ENCODE measurements at places on chromosomes 16 and 17.
A peak's percentile ranks its signal among the peaks of the same experiment; 100 is the strongest.

GRCh38 chr17:73240561-73240960 is 21.1 kb downstream of the CPSF4L start:
- DNase-seq, result no peak

GRCh38 chr16:86732621-86733295 is 154.4 kb downstream of the FOXL1 start:
- DNase-seq, result no peak

DNA sequence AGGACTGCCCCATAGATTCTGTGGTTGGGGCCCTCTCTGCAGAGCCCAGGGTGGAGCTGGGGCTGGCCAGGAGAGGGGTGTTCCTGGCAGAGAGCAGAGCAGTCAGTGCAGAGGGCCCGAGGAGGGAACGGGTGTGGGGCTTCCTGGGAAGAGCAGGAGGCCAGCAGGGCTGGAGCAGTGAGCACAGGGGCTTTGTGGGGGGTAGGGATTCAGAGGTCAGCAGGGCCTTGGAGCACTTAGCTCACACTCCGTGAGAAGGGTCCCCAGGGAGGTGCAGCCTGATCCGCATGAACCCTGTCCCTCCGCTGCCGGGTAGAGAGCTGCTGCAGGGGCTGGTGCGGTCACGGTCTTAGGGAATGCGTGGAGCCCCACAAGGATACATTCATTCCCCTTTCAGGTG is 113.0 kb upstream of the CIBAR2 start:
- DNase-seq, result no peak

DNA sequence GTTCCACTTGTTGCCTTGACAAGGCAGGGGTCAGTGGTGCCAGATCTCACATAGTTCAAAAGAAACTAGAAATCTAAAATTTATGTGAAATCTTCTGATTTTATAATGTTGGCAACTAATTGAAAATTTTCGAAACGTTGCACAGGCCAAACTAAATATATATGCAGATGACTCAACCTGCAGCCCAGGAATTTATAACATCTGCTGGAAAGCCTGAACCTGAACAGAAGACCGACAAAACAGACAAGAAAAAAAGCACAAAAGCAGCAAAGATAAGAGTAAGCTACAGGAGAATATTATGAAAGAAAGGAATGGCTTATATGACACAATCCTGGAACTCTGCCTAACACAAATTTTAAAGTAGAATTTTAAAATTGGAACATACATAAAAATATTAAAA is 207.6 kb downstream of the CEP112 start:
- no peak for DNase-seq

DNA sequence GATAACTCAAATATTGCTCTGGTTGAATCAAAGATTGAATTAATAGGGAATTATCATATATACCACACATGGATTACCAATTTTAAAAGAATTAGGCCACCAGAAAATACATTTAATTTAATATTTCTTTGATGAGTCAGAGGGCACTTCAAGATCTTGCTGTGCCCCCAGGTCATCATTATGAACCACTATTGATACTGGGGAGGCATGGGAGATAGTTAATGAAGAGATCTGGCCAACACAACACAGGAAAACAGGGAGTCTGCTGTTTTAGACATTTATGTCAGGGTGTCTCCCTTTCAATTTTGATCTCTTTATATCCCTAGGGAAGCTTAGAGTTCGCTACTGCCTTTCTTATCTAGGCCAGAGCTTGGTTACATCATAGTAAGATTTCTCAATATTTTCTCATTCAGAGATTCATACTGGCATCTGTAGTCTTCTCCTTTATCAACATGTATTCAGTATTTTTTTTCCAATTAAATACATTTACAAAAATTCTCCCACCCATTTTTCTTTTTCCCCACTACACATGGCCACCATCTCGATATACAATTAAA is 158.3 kb upstream of the ZFHX3 start:
- DNase-seq, result no peak

DNA sequence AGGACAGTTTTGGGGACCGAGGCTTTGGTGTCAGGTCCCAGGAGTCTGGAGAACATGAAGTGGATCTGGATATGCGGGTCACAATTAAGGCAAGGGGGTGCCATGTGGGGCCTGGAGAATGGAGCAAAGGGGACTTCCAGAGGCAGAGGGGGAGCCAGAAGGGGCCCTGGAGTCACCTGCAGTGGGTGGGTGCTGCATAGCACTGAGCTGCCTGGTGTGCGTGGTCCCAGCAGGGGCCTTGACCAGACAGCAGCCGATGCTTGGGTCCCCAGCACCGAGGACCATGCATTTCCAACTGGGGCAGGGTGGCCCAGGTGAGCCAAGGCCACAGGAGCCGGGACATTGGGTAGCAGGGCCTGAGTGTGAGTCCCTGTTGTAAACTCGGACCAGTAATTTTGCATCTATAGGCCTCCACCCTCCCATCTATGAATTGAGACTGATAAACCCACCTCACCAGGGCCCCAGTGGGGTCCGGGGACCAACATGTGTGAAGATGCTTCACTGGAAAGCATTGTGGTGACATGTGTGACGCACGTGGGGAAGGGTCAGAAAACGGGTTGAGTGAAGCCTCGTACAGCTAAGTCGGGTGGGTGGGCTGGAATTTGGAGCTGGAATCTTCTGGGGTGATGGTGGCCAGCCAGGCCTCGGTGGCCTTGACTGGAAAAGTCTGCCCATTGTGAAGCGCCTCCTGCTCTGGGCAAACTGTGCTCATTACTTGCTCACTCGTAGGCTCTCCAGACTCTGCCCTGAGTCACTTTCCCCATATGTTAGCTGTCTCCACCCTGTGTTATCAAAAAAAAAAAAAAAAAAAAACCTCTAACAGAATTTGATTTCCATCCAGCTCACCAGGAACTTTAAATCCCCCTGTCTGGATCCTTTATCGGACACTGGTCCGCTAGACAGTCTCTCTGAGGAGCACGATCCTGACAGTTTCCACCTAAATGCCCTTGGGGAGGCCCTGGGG is 90.5 kb upstream of the ZNF469 start:
- DNase-seq, result no peak

GRCh38 chr17:28317966-28318758 is 838 bp upstream of the TMEM97 start:
- DNase-seq, result no peak

DNA sequence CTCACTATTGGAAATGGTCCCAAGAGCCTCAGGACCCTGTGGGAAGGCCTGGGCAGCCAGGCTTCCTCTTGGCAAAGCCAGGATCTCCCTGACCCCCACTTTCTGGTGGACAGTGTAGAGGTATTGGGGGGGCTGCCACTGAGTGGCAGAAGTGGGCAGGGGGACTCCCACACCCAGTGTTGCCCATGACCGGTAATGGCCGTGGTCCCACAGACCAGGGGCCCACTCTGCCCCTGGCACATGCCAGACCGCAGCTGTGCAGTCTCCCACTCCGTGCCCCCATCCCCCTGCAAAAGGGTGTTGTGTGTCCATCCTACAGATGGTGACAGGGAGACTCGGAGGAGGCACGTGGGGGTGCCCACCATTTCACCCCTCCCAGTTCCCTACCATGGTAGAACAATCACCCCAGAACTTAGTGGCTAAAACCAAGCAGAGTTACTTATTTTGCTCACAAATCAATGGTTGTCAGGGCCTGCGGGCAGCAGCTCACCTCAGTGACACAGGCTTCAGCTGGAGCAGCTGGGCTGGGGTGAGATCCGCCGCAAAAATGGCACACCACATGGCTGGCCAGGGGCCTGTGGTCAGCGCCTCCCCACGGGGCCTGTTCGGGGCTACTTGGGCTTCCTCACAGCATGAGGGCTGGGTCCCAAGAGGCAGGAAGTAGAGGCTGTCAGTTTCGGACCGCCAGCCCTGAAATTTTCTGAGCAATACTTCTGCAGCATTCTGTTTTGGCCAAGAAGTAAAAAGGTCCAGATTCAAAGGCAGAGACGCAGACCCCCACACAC is 59.0 kb upstream of the ZNF469 start:
- DNase-seq, result no peak

DNA sequence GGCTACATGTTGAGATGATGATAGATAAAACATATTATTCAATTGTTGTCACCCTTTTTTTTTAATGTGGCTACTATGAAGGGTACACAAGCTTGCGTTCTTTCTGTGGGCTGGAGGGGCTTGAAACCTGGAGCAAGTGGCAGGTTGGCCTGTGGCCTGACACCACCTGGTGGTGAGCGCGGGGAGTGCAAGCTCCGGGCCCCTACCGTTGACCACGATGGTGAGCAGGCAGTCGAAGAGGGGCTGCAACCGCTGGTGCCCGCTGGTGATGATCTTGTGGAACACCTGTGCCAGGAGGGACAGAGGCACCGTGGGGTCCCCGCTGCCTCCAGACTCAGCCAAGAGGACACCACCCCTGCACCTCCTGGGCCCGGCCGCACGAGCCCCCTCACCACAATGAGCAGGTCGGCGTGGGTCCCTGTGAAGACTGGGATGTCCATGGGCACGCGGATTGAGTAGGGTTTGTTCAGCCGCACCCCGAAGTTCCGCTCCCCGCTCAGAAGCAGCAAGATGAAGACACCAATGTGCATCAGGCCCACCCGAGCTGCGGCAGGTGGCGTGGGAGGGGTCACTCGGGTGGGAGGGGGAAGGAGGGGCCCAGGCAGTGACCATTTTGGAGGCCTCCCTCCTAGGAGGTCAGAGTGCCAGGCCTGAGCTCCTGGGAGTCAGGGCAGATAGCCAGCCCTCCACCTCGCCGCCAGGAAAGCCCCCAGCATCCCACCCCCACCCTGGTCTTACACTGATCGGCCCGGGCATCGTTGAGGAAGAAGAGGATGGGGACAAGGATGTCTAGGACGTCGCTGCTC is 14.4 kb downstream of the HID1 start:
- DNase-seq, result peak; percentile 62

GRCh38 chr16:7026639-7027038 is 306.0 kb upstream of the RBFOX1 start:
- no peak for DNase-seq

DNA sequence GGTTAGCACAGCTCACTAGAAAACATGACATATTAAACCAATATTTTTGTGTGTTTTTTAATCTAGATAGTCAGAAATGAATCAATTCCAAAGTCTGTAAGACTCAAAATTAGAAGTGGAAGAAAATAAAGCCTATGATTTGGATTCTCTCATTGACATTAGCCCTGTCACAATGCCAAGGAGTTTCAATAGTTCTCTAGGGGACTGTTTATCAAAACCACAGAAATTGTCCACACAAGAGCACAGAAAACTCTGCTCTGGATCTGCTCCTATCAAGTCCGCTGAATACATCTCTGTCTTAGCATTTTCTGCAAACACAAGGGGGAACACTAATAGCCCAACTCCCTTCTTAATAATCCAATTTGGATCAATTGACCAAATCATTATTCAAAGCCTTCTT is 152.0 kb downstream of the HS3ST3B1 start:
- DNase-seq, result no peak

- no peak for DNase-seq
Observed at GRCh38 chr16:4947722-4948503, 10.2 kb upstream of the SEC14L5 start.

DNA sequence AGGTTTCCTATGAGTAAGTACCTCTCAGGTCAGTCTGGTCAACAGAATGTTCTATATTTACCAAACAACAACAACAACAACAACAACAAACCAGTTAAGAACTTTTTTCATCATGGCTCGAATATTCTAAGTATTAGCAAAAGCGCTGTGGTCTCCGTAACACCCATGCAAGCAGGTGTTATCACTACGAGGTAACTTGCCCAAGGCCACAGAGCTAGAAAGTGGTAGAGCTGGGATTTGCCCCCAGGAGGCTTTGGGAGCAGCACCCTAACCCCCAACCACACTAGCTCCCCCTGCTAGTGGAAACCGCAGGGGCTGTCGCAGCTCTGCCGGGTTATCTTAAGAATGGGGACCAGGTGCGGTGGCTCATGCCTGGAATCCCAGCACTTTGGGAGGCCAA is 23.9 kb upstream of the C16orf74 start:
- no peak for DNase-seq

- DNase-seq, result no peak
Observed at GRCh38 chr16:65154321-65154720, 32.5 kb upstream of the CDH11 start.

- peak; percentile 48 for DNase-seq
Observed at GRCh38 chr16:88703486-88704309, 2.5 kb downstream of the RNF166 start.

- no peak for DNase-seq
Observed at GRCh38 chr17:6374271-6374691, 60.6 kb downstream of the AIPL1 start.

GRCh38 chr17:1959871-1960544 is 65.1 kb downstream of the RTN4RL1 start:
- no peak for DNase-seq

GRCh38 chr17:2068031-2068518 is 13.2 kb downstream of the HIC1 start:
- no peak for DNase-seq

- DNase-seq, result no peak
Observed at GRCh38 chr17:1186214-1186820, 6.5 kb upstream of the ABR start.

DNA sequence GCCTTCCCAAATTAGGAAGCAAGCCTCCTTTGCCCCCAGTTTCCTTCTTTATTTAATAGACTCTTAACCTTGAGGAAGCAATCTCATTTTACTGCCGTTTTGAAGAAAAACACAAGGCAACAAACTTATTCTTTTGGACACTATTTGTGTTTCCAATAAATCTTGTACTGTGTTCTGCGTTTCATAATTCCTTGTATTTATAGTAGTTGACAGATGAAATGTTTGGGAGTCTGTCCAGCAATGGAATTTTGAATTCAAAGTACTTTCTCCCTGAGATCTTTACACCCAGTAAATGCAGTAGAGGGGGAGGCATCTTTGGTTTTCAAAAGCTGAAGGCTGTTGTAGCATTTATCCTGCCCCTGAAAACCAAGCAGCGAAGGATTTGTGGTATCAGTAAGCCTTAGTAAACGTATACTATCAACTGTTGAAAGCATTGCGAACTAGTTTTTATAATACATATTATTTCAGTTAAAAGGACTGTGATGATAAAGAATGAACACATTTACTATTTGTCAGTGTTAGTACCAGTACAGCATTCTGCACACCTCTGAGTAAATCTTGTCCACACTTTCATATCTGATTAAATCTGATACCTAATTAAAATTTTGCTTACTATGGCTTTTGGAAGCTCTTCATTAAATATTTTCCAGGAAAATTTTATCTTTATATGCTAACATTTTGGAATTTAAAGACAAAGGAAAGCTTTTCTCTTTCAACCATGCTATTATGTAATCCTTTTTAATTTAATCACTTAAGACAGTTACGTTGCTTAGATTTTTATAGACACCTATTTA is 83.1 kb downstream of the TNRC6C start:
- DNase-seq, result no peak

DNA sequence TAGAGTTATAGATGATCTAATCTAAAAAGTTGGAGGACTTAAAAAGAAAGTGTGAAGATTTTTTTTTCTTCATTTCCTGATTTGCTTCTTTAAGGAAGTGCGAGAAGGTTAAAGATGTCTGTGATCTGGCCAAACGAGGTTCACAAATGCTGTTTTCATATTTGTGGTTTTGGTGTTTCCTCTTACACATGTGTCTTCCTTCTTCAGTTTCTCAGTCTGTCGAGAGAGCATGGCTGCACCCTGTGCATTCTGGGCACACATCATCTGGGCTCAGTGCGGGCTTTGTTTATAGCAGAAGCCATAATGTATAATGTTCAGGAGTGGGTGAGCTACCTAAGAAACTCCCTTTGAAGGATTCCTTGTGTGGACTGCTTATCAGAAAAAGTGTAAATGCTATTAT is 260.4 kb upstream of the TBX2 start:
- DNase-seq, result peak; percentile 14

- DNase-seq, result no peak
Observed at GRCh38 chr17:1170739-1171138, 9.0 kb downstream of the ABR start.

- DNase-seq, result no peak
Observed at GRCh38 chr17:8821446-8822105, 22.4 kb upstream of the MFSD6L start.

Measured in activated T-helper 1 cell treated with anti-CD3 and anti-CD28 coated beads, Interleukin-2, amount 50 U/mL, for 16 hours (primary cell).